ENCODE measurements at places on chromosomes 13 and 19.

DNA sequence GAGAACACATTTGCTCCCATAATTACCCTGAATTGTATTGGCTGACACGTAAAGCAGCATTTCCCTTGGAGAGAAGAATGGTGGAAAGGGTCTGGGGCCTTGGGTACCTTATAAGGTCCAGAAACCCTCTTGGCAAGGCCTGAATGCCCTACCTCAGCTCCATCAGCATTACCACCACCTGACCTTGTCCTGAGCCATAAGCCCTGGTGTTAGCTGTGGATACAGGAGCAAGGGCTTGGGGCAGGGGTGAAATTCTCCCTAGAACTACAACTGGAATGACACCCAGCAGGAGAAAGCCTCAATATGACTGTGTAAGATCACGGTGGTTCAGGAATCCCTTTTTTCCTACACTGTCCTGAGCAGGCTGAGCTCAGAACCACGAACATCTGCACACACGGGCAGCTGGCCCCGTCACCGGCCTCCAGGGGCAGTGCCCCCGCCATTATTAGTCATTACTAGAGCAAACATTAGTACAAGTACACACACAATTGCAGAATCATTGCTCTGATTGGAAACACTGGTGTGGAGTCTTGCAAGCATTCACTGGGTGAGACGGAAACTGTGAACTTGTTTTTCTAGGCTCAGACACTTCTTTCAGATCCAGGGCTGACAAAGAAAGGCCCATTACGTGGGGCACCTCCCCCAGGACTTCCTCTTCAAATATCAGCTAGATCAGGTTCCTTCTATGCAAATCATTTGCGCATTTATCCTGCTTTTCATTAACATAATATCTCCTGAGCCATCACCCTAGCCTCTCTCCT is 26.8 kb upstream of the MTIF3 start:
- no peak for DNase-seq

DNA sequence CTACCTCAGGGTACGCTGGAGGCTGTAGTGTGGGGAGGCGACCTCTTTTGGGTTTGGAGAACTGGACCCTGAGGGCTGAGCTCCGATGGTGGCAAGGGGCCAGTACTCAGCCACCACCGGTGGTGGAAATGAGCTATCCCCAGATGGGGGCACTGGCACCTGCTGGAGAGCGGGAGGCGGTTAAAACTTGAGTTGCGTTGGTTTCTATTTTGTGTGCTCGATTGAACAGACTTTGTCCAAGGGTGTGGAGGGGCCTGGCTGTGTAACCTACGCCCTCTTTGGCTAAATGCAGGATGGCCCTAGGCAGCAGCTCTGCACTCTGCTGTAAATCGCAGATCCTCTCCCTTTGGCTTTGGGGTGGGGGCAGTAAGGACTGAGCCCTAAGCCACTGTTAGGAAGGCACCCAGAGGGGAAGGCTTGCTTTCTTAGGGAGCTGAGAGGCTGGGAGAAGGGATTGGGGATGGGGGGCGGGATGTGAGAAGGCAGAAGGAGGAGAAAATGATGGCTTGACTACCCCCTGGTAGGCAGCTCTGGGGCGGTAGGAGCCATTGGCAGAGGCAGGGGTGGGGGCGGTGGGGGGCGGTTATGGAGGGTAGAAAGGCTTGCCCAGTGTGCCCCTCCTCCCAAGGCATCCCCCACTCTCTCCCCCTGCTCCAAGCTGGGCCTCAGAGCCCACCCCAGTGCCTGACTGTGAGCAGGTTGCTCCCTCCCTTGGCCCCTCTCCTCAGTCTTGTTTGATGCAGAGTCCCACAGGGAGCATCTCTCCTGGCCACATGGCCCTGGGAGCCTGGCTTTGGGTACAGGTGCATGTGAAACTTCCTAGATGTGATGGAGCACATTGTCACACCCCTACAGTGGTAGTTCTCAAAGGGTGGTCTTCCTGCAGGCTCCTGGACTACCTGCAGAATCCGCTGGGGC is 5.0 kb downstream of the VSTM2B start:
- no peak for DNase-seq

DNA sequence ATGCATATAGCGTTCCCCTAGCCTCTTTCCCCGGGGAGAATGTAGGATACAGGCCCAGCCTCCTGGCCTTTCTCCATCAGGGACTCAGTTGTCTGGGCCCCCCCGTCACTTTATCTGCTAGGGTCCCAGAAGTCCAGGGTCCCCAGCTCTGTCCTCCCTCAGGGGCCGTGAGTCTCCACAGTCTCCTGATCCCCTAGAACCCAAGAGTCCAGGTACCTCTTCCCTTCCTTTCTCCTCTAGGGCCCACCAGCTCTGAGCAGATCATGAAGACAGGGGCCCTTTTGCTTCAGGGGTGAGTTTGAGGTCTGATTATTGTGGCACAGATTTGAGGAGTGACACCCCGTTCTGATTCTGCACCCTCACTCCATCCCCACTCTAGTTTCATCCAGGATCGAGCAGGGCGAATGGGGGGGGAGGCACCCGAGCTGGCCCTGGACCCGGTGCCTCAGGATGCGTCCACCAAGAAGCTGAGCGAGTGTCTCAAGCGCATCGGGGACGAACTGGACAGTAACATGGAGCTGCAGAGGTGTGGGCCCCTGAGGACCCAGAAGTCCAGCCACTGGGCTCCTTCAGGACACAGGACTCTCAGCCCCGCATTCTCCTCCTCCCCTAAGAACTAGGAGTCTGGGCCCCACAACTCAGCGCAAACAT is 758 bp downstream of the BAX start:
- DNase-seq, result no peak

DNA sequence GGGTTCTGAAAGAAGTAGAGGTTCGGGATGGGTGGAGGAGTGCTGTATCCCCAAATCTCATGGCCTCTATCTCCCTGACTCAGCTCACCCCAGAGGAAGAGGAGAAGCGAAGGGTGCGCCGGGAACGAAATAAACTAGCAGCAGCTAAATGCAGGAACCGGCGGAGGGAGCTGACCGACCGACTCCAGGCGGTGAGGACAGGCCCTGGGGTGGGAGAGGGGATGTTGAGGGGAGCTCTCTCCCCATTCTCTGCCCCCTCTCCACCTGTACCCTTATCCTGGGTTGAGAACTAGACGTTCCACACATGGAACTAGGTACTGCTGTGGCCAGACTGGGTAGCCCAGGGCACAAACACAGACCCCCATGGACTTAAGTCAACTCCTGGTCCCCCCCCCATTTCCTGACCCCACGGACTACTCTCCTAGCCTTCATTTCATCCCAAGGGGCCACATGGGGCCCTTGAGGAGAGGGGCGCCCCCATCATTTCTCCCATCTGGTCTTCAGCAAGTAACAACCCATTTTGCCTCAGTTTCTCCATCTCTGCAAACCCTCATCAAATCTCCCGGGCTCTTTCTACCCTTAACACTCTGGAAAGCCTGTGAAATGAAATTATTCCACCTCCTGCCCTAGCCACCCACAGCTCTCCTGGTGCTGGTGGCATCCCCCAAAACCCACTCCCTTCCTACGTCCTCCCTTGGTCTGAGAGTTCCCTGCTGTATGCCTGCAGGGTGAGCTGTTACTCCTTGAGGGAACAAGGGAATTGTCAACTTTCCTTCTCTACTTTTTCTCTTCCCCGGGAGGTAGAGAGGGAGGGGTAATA is 3.5 kb downstream of the FOSB start:
- no peak for DNase-seq

- no peak for DNase-seq
Observed at GRCh38 chr13:46355088-46355468, 32.0 kb downstream of the RUBCNL start.

DNA sequence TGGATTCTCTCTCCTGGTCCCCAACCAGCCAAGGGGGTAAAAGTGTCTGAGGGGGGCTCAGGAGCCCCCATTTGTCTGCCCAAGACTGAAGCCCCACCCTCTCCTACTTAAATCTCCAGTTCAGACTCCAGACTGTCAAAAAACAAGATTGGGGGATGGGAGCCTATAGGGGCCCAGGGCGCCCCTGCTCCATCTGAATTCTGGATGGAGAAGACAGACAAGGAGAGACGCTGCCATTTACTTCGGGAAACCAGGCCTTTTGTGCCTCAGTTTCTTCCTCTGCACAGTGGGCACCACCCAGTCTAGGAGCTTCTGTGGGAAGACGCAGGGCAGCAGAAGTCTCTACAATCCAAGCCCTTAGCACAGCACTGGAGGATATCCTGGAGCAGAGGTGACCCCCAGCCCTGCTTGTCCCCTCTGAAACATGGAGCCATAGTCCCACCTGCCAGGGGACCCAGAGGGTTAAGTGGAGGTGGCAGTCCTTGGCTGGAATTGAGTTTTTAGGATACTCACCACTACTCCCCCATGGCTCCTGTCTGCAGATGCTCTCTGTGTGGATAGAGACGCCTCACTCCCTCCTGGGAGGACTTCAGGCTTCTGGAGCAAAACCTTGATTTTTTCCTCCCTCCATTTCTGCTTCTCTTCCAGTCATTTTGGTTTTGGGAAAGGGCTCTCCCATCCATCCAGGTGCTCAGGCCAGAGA is 1.7 kb upstream of the CRLF1 start:
- DNase-seq, result no peak

GRCh38 chr19:55536951-55537740 is at the start of gene SBK2:
TSS of gene SBK2 (minus strand) at chr19:55537133. CDS start at chr19:55536294, 839 bp downstream.
- no peak for DNase-seq

DNA sequence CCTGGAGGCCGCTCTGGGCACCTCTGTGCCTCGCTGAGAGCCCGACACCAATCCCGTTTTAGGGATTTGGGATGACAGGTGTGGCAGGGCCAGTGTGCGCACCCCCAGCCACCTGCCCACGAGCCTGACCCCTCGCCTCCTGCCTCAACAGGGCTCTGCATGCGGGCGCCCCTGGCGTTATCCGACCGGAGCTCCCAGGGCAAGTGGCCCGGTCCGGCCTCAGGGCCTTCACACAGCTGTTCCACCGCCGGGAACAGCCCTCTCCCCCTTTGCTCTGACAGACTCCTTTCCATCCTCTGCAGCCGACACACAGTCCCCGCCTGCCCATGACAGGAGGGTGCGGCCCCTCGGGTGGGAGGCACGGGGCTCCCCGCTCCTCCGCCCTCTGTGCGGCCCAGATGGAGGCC is 7.1 kb upstream of the WDR18 start:
- DNase-seq, result no peak

DNA sequence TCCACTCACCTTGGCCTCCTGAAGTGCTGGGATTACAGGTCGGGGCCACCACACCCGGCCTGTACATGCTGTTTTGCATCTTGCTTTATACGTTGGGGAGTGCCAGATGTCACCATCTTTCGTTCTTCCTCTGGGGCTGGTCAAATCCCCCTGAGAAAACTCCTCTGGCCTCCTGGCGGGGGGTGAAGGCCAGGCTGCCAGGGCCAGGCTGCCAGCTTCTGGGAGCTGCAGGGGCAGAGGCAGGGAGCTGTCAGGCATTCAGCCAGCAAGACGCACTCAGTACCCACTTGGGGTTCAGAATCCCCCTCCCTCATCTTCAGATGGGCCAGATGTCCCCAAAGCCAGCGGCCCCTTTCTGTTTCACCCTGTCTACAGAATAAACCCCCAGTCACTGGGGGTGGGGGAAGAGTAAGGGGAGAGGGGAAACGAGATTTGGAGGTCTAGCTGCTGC is 16.1 kb downstream of the ZSWIM9 start:
- no peak for DNase-seq

DNA sequence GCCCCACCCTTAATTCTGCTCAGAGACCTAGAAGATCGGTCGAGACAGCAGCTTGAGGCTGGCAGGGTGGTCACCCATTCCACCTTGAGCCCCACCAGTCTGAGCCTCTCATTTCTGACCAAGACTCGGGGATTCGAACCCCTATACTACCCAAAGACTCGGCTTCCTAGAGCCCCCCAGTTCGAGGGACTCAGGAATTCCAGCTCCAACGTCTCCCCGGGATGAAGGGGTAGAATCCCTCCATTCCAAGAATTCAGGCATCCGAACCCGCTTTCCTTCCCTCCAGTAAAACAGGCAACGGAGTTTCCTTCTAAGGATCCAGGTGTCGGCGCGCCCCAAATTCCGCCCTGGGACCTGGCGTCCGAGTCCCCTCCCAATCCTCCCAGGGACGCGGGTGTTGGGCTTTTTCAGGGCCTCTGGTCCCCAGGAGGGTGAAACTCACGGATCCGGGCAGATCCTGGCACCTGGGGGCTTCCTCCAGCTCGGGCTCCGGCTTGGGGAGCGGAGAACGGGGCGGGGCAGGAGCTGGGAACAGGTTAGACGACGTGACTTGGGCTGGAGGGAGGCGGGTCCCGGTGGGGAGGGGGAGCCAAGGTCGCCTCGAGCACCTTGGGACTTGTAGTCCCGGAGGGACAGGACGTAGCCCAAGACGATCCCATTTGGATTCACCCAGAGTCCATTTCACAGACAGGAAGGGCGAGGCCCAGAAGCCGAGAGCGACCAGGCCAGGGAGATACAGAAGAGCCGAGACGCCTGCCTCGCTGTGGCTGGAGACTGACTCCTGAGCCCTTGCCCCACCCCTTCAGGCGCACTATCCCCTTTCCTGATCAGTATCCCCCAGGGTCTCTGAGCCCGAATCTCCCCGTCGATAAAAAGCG is at the start of gene PPP1R13L:
TSS of gene PPP1R13L (minus strand) at position 513 of the 878 bp plus-strand sequence. CDS start 6,751 bp downstream, outside the sequence.
- no peak for DNase-seq

GRCh38 chr13:114043421-114044053 is 69.7 kb upstream of the C13orf46 start:
- DNase-seq, result no peak

GRCh38 chr19:39631178-39631577 is 24.5 kb upstream of the LGALS16 start:
- no peak for DNase-seq

GRCh38 chr13:46580362-46580839 is 27.4 kb downstream of the LRCH1 start:
- no peak for DNase-seq

- DNase-seq, result no peak
Observed at GRCh38 chr19:48123907-48124651, 13.5 kb upstream of the PLA2G4C start.

- no peak for DNase-seq
Observed at GRCh38 chr13:79837741-79838450, 356.9 kb downstream of the NDFIP2 start.

DNA sequence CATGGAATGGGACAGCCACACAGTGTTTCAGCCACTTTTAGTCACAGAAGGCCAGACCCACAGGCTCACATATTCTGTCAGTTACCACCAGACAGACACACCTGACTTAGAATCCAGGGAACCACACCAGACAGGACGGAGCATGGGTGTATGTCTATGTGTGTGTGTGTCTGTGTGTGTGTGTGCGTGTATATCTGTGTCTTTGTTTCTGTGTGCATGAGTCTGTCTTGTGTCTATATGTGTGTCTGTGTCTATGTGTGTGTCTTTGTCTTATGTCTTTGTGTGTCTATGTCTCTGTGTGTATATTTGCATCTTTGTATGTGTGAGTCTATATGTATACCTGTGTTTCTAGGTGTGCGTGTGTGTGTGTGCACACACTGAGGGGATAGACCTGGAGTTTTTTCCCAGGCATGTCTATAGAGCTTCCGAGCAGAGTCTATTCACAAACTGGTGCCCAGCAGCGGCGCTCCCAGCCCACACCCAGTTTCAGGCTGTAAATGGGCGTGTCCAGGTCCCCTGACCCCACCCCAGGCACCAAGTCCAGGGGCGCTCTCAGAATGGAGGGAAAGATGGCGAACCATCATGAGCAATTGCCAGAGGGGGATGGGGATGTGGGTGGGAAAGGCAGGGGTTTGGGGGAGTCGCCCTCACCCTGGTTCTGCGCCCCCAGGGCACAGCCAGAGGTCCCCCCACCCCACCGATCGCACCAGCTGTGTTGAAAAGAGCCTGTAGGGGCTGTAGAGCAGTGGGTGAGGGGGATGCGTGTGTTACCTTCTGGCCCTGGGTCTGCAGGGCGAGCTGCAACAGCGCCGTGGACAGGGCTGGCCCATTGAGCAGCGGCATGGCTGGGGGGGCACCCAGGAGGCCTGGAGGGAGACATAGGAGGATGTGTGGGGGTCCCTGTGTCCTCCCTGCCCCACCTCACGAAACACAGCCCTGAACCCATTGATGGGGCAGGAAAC is 6.3 kb upstream of the FDX2 start:
- DNase-seq, result no peak
